ENCODE measurements at places on chromosomes 4 and X. TPM values are rescaled to one million over a fixed set of nuclear protein-coding genes. Genes with fewer than 3 reads are reported as not detected.

IQCM gene
- not detected for total RNA-seq

FAAH2 gene
- 1.9 TPM for total RNA-seq

PAGE4 gene
- not detected for total RNA-seq

TBC1D8B gene
- total RNA-seq: 0.40 TPM

XAGE1A gene
- not detected for total RNA-seq

FRMPD4 gene
- total RNA-seq: not detected

SAGE1 gene
- not detected for total RNA-seq

CSAG2 gene
- not detected for total RNA-seq

SMAD1 gene
- total RNA-seq: 12.0 TPM

KLHL4 gene
- total RNA-seq: not detected

GLUD2 gene
- 0.32 TPM for total RNA-seq

SLC49A3 gene
- total RNA-seq: 0.35 TPM

WAS gene
- total RNA-seq: 177 TPM

SCRG1 gene
- total RNA-seq: not detected

DNA sequence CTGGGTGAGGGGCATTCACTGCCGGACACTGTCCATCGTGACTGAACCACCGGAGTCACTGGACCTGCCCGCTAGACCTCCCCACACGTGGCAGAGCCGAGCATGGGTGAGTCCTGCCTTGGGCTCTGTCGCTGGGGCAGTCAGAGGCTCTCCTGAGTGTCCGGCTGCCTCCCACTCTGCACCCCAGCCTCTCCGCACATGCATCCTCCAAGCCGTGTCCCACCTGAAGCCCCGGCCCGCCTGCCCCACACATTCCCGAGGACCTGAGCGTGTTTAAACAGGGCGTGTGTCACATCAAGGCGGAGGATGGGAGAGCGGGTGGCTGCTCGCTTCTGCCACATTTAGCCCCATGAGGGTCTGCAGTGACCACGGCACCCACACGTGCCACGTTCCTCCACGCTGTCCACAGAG lies 4.7 kb downstream of the CPLX1 start:
- peaks cover 31% of the 10 kb centered on the region for H3K27me3 ChIP-seq
- no peak overlapping the region for H3K4me3 ChIP-seq
- no peak overlapping the region for H3K27ac ChIP-seq
- DNase-seq: no peak
- H3K4me1 ChIP-seq: no peaks in the 10 kb centered on the region
- H3K36me3 ChIP-seq: no peaks in the 10 kb centered on the region

- no peaks in the 10 kb centered on the region for H3K27me3 ChIP-seq
- no peak overlapping the region for H3K4me3 ChIP-seq
- H3K4me1 ChIP-seq: no peaks in the 10 kb centered on the region
- DNase-seq: no peak
- H3K36me3 ChIP-seq: no peaks in the 10 kb centered on the region
Observed at GRCh38 chrX:22520128-22520828, 247.6 kb downstream of the CBLL2 start.

GRCh38 chr4:109754093-109754857 lies 24.4 kb upstream of the PLA2G12A start:
- H3K27ac ChIP-seq: no peak overlapping the region
- no peaks in the 10 kb centered on the region for H3K36me3 ChIP-seq
- H3K27me3 ChIP-seq: no peaks in the 10 kb centered on the region

DNA sequence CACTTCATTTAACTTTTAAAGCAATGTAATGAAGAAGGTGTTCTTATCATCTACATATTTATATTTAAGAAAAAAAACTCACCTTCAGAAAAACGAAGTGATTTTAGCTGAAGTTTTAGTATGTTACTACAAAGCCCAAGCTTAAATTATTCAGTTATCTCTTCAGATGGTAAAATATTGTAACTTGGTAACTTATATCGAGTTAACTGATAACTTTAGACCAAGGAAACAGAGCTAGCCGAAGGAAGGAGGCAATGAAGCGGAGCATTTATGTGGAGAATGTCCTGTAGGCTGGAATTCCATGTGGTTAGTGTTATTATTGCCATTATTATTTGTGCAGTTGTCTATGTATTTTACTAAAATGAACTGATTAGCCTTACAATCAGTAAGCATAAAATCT lies 1102.1 kb upstream of the LCORL start:
- no peaks in the 10 kb centered on the region for H3K4me1 ChIP-seq
- no peaks in the 10 kb centered on the region for H3K36me3 ChIP-seq
- H3K4me3 ChIP-seq: no peak overlapping the region
- DNase-seq: no peak

GRCh38 chr4:150368667-150369066 lies 213.3 kb upstream of the MAB21L2 start:
- DNase-seq: no peak
- no peak overlapping the region for H3K27ac ChIP-seq
- H3K36me3 ChIP-seq: no peaks in the 10 kb centered on the region
- H3K4me3 ChIP-seq: no peak overlapping the region
- H3K4me1 ChIP-seq: peaks cover 13% of the 10 kb centered on the region

- no peak for DNase-seq
- H3K36me3 ChIP-seq: peaks cover 18% of the 10 kb centered on the region
- no peaks in the 10 kb centered on the region for H3K27me3 ChIP-seq
- peaks cover 25% of the 10 kb centered on the region for H3K4me1 ChIP-seq
- no peak overlapping the region for H3K4me3 ChIP-seq
- no peak overlapping the region for H3K27ac ChIP-seq
Observed at GRCh38 chrX:80765220-80765625, 44.5 kb downstream of the BRWD3 start.

DNA sequence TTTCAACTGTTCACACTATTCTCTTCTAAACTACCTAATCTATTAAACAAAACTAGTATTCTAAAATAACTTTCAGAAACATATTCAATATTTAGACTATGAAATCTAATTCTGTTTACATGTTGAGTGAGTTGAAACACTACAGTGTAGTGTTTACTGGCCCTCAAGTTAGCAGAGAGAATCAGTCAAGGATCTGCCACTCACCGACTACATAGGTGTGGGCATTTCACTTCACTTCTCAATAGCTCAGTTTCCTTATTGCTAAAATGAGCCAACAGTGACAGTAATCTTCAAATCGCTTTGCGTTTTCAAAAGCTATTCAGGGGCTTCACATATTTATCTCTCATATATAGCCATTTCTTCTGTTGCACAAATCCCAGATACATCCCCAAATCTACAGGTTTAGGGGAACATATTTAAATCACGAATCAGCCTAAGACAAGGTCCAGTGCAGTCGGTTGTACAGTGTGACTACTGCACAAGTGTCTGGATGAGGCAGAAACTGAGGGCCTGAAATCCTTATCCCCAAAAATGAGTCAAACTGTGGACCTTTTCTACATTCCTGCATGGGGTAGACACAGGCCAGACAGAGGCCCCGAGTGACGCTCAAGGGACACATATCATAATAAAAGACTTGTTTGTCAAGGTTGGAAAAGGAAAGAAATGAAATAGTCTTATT lies 129.8 kb downstream of the PPP3CA start:
- no peak overlapping the region for H3K27ac ChIP-seq
- DNase-seq: no peak
- no peak overlapping the region for H3K4me3 ChIP-seq
- H3K27me3 ChIP-seq: no peaks in the 10 kb centered on the region
- H3K36me3 ChIP-seq: no peaks in the 10 kb centered on the region

- H3K27ac ChIP-seq: no peak overlapping the region
- H3K4me1 ChIP-seq: no peaks in the 10 kb centered on the region
- no peaks in the 10 kb centered on the region for H3K27me3 ChIP-seq
- H3K4me3 ChIP-seq: no peak overlapping the region
- no peak for DNase-seq
Observed at GRCh38 chrX:26586570-26586969, 370.6 kb downstream of the MAGEB5 start.

DNA sequence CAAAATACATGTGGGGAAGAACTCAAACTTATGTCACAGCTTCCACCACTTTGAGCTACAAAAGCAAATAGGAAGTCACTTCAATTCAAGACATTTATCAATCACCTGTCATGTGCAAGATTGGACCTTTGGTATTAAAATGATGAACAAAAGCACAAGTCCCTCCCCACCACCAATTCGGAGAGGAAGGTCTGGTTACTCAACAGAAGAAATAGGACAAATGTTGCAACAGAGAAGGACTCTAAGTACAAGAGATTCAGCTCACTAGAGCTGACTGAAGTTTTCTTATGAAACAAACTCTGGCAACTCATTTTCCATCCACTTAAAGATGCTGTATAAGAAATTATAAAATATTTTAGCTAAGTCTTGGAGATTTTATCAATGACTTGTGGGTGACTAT lies 16.0 kb upstream of the MMRN1 start:
- H3K36me3 ChIP-seq: no peaks in the 10 kb centered on the region
- no peak for DNase-seq
- H3K27me3 ChIP-seq: no peaks in the 10 kb centered on the region
- no peak overlapping the region for H3K27ac ChIP-seq

GRCh38 chr4:147581606-147582350 lies 35.4 kb upstream of the TMEM184C start:
- no peak overlapping the region for H3K27ac ChIP-seq
- no peak for DNase-seq
- no peaks in the 10 kb centered on the region for H3K36me3 ChIP-seq
- H3K4me1 ChIP-seq: no peaks in the 10 kb centered on the region

DNA sequence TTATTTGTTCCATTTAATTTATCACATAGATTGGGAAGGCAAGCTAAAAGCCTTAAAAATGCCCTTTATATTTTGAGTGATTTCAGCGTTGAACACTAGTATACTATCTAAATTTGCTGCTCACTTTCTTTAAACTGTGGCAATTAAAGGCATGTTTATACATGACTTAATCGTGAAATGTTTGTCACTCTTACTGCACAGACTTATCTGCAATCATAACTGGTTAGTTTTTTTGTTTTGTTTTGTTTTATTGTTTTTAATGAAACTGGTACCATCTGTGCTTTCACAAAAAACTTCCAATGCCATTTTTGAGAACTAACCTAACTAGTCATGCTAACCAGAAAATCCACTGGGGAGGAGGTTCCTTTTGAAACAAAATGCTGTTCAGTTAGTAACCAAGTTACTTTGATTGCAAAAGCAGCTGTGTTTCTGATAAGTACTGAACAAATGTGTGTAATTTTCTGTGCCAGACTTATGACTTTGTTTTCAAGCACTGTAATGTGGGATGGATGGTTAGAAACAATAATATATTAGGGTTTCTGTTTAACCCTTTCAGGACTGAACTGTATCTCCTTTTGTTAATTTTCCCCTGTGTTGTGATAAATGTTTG lies 56.1 kb downstream of the CCKAR start:
- H3K4me3 ChIP-seq: no peak overlapping the region
- H3K27me3 ChIP-seq: no peaks in the 10 kb centered on the region
- H3K4me1 ChIP-seq: no peaks in the 10 kb centered on the region
- H3K27ac ChIP-seq: no peak overlapping the region

GRCh38 chr4:41358647-41359421 lies 102.1 kb downstream of the UCHL1 start:
- no peak for DNase-seq
- H3K27ac ChIP-seq: no peak overlapping the region
- H3K4me3 ChIP-seq: no peak overlapping the region
- no peaks in the 10 kb centered on the region for H3K36me3 ChIP-seq
- H3K4me1 ChIP-seq: no peaks in the 10 kb centered on the region

DNA sequence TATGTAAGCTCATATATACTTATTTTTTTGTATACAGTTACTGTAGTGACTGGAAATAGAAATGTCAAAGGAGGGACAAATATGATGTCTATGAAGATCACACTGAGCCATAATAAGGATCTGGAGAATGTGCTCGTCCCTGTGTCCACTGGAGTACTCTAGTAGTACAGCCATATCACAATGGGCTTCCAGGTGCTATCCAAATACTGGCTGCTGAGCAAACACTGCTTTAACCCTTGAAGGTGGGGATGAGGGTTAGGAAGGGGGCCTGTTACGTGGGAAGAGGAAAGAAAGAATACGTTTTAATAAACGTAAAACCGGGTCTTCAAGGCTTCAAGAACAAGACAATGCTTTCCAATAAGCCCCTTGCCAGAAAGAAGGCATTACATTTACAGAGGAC lies 29.8 kb upstream of the TMEM150C start:
- no peak overlapping the region for H3K4me3 ChIP-seq
- peaks cover 20% of the 10 kb centered on the region for H3K27me3 ChIP-seq
- H3K36me3 ChIP-seq: no peaks in the 10 kb centered on the region
- no peak overlapping the region for H3K27ac ChIP-seq
- no peak for DNase-seq
- no peaks in the 10 kb centered on the region for H3K4me1 ChIP-seq

- H3K4me3 ChIP-seq: no peak overlapping the region
- peaks cover 23% of the 10 kb centered on the region for H3K4me1 ChIP-seq
- no peak overlapping the region for H3K27ac ChIP-seq
Observed at GRCh38 chrX:44913656-44914531, 40.9 kb downstream of the KDM6A start.

GRCh38 chr4:147789596-147789995 lies 57.7 kb downstream of the ARHGAP10 start:
- no peaks in the 10 kb centered on the region for H3K27me3 ChIP-seq
- peaks cover 43% of the 10 kb centered on the region for H3K4me1 ChIP-seq
- H3K4me3 ChIP-seq: no peak overlapping the region
- H3K36me3 ChIP-seq: no peaks in the 10 kb centered on the region

DNA sequence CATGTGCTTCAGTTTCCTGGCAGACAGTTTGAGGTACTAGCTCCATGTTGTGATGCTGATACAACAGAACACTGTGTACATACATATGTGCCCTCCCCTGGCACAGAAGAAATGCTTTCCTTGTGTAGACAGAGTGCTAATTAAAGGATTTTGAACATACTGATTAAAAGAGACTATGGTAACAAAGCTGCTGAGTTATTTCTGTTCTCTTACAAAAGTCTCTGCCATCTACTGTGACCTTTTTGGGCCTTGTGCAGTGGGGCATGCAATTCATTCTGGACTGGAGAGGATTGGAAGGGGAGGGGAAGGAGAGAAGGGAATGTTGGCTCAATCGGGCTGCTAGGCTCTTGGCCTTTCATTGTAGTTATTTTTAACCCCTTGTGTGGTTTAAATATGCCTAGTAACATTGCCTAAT lies 6.0 kb downstream of the PDLIM5 start:
- DNase-seq: no peak
- no peak overlapping the region for H3K27ac ChIP-seq
- H3K4me3 ChIP-seq: no peak overlapping the region
- peaks cover 12% of the 10 kb centered on the region for H3K4me1 ChIP-seq

DNA sequence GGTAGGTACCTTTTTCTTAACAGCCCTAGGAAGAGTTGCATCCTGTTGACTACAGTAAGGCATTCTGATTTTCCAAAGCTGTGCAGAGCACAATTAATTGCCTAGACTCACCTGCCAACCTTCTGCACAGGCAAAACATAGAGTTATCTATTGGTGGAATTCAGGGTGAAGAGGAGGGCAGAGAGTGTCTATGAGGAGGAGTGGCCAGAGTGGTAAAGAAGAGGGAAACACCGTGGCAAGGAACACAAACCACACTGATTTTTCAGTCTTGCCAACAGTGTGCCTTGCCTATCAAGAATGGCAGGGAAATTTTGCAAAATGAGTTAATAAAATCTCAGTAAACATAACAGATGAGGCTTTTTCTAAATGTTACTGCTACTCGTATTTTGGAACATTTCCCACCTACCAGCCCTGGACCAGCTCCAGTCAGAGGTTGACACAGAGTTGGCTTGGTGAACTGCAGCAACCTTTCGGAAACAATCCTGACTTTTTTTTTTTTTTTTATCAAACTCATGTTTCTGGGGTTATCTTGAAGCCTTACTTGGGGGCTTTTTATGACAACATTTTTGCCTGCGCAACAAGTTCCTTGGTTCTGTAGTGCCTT lies 67.9 kb upstream of the CAPN6 start:
- H3K4me3 ChIP-seq: no peak overlapping the region
- no peaks in the 10 kb centered on the region for H3K27me3 ChIP-seq
- no peak for DNase-seq
- H3K4me1 ChIP-seq: no peaks in the 10 kb centered on the region
- H3K36me3 ChIP-seq: no peaks in the 10 kb centered on the region

GRCh38 chr4:47674144-47674543 lies 163.7 kb downstream of the CORIN start:
- H3K4me1 ChIP-seq: no peaks in the 10 kb centered on the region
- no peak for DNase-seq
- H3K27me3 ChIP-seq: peaks cover 4% of the 10 kb centered on the region

All from activated CD4-positive, alpha-beta T cell treated with anti-CD3 and anti-CD28 coated beads, Interleukin-2, amount 10 ng/mL, durations not matched to agents 7 days and 5 days (primary cell).